T-helper 1 cell (primary cell): ENCODE measurements at places on chromosomes 12 and 14.

DNA sequence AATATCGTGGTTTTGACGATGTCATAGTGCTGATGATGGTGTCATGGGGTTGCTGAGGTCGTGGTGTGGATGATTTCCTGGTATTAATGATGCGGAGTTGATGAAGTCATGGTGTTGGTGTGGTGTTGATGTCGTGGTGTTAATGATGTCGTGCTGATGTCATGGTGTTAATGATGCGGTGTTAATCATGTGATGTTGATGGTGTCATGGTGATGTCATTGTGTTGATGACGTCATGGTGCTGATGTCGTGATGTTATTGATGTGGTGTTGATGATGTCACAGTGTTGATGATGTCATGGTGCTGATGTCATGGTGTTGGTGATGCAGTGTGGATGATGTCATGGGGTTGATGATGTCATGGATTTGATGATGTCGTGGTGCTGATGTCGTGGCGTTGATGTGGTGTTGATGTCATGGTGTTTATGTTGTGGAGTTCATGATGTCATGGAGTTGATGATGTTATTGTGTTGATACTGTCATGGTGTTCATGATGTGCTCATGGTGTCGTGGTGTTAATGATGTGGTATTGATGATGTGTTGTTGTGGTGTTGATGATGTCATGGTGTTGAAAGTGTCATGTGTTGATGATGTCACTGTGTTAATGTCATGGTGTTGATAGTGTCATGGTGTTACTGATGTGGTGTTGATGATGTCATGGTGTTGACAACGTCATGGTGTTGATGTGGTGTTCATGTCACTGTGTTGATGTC is 48.5 kb upstream of the RIMBP2 start:
- DNase-seq, result peak; percentile 33

DNA sequence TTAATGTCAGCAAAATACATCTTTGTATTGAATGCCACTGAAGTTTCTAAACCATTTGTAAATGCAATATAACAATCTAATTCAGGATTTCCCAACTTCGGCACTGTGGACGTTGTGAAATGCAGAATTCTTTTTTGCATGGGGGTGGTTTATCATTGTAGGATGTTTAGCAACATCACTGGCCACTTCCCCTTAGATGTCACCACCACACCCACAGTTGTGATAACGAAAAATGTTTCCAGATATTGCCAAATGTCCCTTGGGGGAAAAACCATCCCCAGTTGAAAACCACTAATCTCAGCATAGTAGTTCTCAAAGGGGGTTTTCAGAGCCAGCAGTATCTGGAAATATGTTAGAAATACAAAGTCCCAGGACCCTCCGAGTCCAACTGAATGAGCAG is 203.3 kb downstream of the NAV3 start:
- DNase-seq, result no peak

- no peak for DNase-seq
These were observed 65.4 kb upstream of the TBPL2 start for GRCh38 chr14:55505846-55506245.

- no peak for DNase-seq
These were observed 75.2 kb upstream of the PLEKHG3 start for GRCh38 chr14:64628940-64629408.

- no peak for DNase-seq
These were observed 31.9 kb upstream of the HIF1A start for GRCh38 chr14:61663312-61663979.

GRCh38 chr14:23566778-23567185 is 809 bp downstream of the AP1G2 start:
- no peak for DNase-seq

DNA sequence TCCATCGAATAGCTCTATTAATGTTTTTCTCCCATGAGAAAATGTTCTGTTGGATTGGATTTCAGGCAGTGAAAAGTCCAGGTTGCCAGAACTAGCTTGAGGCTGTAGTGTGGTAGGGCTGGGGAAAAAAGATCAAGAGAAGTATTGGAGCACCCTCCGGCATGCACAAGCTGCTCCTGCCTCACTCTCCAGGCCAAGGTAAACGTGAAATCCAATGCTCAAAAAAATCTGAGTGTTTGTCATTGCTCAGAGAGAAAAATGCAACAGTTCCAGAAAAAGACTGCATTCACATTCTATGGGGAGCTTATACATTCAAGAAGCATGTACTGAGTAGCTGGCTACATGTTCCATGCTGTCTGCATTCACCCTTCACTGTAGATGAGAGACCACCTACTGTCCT is 680.9 kb upstream of the TBX3 start:
- DNase-seq, result no peak
